Stimulated activated CD8-positive, alpha-beta memory T cell treated with anti-CD3 and anti-CD28 coated beads, Interleukin-2, amount 100 ng/mL, for 48 hours (primary cell): ENCODE measurements at places on chromosomes 6 and 20.
A peak's percentile ranks its signal among the peaks of the same experiment; 100 is the strongest.

DNA sequence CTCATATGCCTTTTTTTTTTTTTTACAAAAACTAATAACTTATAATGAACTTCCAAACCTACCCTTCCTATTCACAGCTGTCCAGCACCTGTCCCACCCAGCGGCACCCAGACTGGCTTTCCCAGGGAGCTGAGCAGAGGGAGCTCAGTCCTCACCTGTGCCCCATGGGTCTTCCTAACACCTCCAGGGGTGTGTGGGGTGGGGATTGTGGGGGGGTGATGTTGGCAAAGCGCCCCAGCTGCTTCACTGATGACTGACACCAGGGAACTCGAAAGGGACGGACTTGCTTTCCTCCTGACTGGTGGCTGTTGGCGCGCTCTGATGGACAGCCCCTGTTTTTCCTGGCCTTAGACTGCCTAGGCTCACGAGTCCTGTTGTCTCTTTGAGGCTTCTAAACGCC, 14.2 kb upstream of the SYNJ2 start:
- no peak for DNase-seq

GRCh38 chr6:124466949-124467348, 495.3 kb upstream of the RNF217 start:
- no peak for DNase-seq

DNA sequence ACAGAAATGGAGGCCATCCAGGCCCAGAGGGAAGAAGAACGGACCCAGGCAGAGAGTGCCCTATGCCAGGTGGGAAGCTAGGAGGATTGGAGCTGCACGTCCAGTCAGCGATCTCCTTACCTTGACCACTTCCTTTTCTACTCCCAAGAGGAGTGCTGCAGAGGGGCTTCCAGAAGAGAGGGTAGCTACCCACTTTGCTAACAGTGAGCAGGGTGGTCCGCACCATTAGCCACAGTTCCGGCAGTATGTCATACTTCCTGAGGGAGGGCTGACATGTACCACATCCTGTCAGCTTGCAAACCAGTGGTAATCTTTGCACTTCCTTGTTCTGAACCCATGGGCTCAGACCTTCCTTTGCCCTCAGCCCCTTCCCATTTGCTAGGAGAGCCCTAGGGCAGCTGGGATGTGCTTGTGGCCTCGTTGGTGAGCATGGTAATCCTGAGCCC, 35.4 kb downstream of the CEP250 start:
- peak; percentile 34 for DNase-seq

DNA sequence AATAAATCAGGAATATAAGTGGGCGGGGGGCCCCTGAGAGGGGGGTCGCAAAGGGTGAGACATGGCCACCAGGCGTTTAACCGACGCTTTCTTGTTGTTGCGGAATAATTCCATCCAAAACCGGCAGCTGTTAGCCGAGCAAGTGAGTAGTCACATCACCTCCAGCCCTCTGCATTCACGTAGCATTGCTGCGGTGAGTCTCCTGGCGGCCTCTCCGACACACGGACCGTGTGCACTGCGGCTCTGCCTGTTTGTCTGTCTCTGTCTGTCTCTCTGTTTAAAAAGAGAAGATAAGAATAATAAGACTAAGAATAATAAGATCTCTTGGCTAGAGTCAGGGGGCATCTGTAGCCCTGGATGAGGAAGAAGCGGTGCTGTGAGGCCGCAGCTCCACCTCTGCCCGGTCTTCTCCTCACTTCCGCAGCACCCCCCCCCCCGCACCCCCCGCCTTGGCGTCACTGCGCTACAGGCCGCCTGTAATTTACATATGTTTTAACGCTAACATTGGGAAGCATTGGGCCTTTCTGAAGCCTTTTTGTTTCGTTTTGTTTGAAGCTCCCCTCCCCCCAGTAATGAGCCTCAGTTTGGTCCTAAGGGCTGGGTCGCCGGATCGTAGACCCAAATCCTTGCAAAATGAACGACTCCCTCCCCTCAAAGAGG, 993 bp downstream of the STX16 start:
- no peak for DNase-seq

GRCh38 chr6:127118298-127119101, at the start of gene RSPO3:
RSPO3 (plus strand) TSS chr6:127118671; CDS start chr6:127119193, 522 bp downstream.
- DNase-seq: no peak

GRCh38 chr20:20237093-20237959, 130.6 kb upstream of the INSM1 start:
- peak; percentile 17 for DNase-seq

- DNase-seq: no peak
Measured at GRCh38 chr20:32476684-32477593, 108.2 kb downstream of the NOL4L start.

GRCh38 chr20:50215926-50216325, 25.3 kb downstream of the CEBPB start:
- no peak for DNase-seq

GRCh38 chr6:40906759-40907158, 132.3 kb downstream of the UNC5CL start:
- no peak for DNase-seq

DNA sequence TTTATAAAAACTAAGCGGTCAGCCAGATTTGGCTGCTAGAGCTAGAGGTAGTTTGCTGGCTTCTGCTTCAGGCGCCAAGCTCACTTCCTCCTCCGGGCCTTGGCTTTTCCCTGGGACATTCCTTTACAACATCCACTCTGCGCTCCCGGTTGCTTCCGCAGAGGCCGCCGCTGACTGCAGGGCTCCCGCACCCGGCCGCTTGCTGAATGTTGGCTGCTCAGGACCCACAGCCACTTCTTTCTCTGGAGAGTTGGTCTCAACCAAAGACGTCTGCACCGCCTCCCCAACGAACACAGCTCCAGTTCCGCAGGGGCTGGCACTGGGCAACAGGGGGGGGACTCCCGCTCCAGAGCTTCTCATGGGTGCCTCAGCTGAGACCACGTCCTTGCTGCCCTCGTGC, 282.8 kb downstream of the TFAP2C start:
- no peak for DNase-seq

DNA sequence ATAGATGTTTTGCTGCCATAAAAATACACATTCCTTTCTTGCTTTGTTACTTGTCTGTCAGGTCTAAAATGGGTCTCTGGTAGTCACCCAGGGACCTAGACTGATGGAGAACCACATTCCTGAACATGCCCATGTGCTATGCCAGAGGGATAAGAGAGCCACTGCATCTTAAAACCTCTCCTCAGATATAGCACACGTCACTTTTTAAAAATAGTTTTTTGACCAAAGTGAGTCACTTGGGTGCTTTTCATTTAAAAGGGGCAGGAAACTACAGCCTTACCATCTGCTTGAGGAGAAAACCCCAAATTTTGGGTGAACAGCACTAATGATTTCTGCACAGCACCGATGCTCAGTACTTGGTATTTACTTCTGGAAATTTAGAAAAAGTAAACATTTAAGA, 197.8 kb downstream of the OGFRL1 start:
- no peak for DNase-seq

- DNase-seq: no peak
Measured at GRCh38 chr6:154482858-154483257, 27.6 kb downstream of the CNKSR3 start.

DNA sequence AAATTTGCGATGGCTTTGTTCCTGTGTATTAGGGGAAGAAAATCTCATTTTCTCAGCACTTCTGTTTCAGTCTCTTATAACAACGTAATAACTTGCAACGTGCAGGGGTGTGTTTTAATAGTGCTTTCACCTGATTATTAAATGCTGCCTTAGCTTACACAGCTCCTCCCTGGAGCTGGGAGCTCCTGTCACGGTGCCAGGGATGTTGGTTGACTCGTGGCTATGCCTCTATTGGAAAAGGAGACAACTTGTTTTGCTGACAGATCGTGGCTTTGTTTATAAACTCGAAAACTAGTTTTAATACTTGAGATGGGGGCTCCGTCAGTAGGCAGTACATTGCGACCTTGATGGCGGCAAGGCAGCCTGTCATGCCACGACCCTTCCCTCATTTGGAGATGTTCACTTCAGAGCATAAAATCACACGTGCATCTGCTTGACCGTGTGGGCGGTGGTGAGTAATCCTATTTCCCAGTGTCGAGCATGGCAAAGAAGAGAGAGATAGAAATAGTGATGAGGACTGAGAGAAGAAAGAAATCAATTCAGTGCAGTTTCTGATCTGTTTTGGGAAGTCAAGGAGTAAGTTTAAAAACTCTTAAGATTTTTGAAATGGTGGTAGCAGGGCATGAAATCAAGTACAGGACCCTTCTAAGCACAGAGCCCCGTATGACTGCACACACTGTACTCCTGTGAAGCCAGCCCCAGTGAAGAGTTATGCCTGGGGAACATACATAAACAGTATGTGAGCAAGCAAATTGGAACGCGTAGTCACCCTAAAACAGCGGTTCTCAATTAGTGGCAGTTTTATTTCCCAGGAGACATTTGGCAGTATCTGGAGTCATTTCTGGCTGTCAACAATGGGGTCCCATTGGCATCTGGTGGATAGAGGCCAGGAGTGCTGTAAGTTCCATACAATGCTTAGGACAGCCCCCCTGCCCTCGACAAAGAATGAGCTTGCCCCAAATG, 147.2 kb downstream of the DOK5 start:
- DNase-seq: no peak

GRCh38 chr6:166629628-166630027, 2.6 kb upstream of the RPS6KA2 start:
- DNase-seq: no peak

- no peak for DNase-seq
Measured at GRCh38 chr6:169725125-169726048, 1.1 kb upstream of the PHF10 start.
